Mucosa of descending colon (tissue), 3 donors: ENCODE measurements at places on chromosomes 11 and 22. TPM values are rescaled to one million over a fixed set of nuclear protein-coding genes. Genes with fewer than 3 reads are reported as not detected.

GRCh38 chr11:28674433-28675103 is 566.4 kb downstream of the METTL15 start:
- no peak for DNase-seq

DNA sequence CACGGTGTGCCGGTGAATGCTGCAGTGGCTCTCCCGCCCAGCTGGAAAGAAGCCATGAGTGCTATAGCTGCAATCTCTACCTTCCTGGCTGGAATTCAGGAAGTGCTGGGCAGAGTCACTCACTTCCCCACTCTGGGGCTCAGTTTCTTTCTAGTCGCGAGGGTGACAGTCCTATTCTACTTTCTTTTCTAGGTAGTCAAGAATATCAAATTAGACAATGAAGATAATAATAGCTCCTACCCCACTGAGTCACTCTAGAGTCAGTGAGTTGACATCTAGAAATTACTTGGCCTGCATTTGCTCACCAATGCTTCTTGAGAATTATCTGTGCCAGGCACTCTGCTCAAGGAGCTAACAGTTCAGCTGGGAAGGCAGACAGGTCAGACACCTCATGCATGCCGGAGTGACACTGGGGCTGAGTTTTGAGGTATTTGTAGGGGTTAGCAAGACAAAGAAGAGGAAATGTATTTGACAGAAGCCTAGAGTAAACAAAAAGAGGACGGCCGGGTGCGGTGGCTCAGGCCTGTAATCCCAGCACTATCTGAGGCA is 3.2 kb downstream of the CENPM start:
- DNase-seq, result peak; percentile 81

- DNase-seq, result peak; percentile 25
Measured at GRCh38 chr11:73321604-73322381, 13.7 kb downstream of the ARHGEF17 start.

Gene SLC36A4
- total RNA-seq, result 8.3 TPM
